ENCODE measurements at places on chromosomes 1 and 21.

DNA sequence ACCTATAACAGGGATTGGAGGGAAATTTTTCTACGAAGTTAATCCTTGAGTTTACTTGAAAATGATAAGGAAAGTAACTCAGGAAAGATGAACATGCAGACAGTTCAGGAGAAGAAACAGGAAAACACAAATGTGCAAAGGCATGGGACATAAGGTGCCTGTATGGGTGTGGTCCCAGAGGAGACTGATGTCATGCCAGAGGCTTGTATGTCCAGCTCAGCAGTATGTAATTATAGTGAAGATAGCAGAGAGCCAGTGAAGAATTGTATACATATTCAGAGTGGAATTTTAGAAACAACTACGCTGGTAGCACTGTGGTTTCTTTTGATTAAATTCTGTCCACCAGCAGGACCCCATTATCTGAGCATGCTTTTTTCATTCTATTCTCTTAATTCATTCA is 179.5 kb downstream of the LRRC7 start:
- DNase-seq, result no peak

GRCh38 chr1:26409191-26409807 is 1.3 kb upstream of the LIN28A start:
- DNase-seq, result no peak

GRCh38 chr1:184191181-184191621 is 139.7 kb downstream of the TSEN15 start:
- DNase-seq, result peak; percentile 71

- no peak for DNase-seq
These were observed 81.5 kb upstream of the LRIF1 start for GRCh38 chr1:111045033-111045722.

- no peak for DNase-seq
These were observed 1288.7 kb downstream of the PLA2G4A start for GRCh38 chr1:188117436-188117835.

- no peak for DNase-seq
These were observed 34.2 kb upstream of the ETS2 start for GRCh38 chr21:38771536-38771935.

DNA sequence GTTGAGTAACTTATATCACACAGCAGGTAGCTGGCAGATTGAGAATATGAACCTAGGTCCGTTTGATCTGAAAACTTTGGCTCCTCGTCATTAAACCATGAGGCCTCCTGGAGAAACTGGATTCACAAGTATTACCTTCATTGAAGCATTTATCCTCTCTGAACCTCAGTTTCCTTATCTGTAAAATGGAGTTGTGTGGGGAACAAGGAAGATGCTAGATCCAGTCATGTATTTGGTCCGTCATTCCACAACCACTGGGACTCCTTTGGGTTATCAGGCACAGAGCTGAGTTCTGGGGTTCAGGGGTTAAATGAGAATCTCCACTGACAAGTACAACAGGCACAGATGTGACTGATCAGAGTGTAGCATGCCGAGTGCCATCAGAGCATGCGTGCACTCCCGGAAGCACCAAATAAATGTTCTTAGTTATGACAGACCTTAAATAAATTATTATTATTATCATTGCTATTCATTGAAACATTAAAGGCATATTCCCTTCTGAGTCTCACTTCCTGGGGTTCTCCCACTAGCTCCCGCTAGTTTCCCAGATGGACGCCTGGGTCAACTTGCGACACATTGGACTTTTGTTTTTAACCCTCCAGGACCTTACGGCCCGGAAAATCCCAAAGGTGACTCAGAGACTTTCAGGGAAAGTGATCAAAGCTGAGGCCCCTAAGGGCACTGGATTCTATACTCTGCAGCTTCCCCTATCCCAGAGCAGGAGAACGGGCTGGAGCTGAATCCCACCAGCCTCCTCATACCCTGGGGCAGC is 130.6 kb downstream of the PLPP3 start:
- no peak for DNase-seq

DNA sequence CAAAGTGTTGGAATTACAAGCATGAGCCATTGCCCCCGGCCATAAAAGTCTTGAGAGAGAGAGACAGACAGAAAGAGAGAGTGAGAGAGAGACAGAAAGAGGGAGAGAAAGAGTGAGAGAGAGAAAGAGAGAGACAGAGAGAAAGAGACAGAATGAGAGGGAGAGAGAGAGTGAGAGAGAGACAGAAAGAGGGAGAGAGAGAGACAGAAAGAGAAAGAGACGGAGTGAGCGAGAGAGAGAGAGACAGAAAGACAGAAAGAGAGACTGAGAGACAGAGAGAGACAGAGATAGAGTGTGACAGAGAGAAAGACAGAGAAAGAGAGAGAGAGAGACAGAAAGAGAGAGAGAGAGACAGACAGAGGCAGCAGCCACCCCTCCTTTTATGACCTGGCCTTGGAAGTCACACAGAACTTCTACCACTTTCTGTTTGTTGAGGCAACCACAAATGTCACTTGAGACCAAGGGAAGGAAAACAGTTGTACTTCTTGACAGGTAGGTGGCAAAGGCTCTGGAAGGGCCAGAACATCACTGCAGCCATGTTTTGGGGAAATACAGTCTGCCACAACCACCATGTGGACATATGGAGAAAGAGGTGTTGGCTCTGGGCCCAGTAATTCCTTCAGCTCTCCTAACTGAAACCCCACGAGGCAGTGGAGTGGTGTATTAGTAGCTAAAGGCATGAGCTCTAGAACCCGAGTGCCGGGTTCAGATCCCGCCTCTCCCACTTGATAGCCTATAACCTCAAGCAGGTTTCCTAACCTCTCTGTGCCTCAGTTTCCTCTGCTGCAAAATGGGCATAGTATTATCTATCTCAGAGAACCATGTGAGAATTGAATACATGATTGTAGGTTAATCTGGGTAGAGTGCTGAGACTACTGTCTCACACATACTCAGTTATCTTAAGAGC is 50.6 kb downstream of the TNFRSF8 start:
- DNase-seq, result peak; percentile 49

DNA sequence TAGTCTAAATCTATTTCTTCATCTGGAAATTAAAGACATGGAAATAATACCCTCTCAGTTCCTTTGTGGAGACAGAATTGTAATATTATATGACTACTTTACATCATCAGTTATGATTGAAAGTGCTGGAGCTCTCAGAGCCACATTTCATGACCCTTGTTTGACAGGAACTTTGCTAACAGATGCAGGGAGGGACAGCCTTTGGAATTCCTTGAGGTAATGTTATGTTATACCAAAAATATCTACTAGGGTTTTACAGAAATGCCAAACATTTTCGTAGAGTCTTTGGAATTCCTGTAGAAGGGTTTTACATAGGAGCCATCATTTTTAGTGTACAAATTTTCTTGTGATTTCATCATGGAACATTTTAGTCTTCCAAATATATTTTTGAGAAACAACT is 57.4 kb upstream of the ADAMTS5 start:
- DNase-seq, result no peak

- DNase-seq, result no peak
These were observed 108.8 kb downstream of the KIAA0319L start for GRCh38 chr1:35448344-35448801.

DNA sequence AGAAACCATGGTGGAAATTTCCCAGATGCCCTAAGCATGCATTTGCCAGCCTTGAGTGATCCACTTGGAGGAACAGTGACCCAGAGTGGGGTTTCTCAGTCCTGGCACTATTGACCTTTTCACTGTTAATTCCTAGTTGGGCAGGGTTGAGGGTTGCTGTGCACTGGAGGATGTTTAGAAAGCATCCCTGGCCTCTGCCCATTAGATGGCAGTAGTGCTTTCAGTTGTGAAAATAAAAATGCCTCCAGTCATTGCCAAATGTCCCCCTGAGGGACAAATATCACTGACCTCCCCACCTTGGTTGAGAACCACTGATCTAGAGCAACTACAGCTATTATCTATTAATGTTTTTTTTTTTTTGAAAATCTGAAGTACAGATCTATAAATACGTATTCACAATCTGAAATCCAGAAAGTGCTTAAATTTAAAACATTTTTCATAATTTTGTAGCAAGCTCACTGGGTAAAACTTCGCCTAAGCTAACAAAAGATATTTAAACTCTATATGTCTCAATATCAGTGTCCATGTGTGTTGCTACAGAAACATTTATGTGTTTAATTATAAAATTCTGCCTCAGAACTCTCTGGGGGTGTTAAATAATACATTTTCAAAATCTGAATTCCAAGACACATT is 27.3 kb downstream of the F3 start:
- no peak for DNase-seq
